NCI-H2081 (cell line): ENCODE measurements at places on chromosomes 13 and 19.

DNA sequence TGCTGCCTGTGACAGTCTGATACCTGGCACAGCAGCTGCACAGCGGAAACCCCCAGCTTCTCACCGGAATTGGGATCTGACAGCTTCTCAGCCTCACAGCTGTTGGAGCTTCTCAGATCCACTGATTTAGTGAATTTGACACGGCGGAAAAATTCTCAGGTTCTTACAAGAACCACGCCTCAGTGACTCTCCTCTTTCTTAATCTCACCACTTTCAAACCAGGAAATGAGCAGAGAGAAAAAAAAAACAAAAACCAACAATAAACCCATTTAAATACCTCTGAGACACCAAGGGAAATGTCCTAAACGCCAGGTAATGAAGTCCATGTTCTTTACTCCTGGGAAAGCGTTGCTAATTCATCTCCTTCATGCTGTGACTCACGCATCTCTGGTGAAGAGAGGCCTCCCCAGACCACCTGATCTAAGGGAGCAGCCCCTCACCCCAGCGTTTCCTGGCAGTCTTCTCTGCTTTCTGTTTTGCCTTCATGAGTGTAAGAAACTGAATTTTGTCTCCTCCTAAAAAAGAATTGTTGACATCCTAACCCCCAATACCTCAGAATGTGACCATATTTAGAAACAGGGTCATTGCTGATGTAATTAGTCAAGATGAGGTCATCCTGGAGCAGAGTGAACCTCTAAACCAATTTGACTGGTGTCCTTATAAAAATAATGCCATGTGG, 15.9 kb upstream of the IZUMO2 start:
- DNase-seq = no peak

GRCh38 chr19:19540064-19540714, 2.1 kb downstream of the CILP2 start:
- DNase-seq = no peak

GRCh38 chr13:63299866-63300394, 1884.3 kb upstream of the PCDH20 start:
- DNase-seq = no peak

DNA sequence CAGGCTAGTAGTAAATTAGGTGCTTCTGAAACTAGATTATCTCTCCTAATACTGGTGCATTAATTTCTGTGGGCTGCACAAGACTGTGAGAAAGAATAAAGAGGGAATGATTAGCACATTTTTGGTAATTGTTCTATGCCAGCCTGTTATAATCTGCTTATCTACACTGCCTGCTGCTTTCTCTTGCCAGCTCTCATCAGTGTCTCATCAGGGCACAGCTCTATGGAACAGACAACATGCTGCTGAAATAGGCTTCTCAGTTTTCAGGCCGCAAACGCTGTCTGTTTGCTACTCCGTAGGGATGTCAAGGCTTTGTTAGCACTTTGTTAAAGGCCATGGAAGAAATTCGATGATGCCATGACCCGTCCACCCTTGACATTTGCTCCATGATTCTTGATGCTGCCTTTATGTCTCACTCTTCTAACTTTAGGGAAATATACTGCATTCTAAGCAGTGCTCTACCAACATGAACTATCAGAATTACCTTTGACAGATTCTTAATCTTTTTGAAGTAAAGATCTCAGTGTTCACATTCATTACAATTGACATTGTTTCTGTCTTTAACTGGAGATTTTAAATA, 84.0 kb upstream of the PRR20A start:
- no peak for DNase-seq

GRCh38 chr13:48561466-48562235, 28.8 kb upstream of the RCBTB2 start:
- DNase-seq = no peak

DNA sequence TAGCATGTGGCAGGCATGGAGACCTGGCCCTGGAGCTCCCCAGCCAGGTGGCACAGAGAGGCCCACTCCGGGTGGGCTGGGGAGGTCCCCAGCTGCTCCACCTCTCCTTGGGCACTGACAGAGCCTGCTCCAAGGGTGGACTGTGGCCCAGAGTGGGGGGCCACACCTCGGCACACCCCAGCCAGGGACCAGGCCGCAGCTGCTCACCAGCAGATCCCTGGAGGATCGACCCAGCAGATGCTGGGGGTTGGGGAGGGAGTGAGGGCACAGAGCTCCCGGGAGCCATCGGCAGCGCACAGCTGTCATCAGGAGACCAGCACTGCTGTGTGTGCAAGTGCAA, 72.0 kb upstream of the KCTD15 start:
- no peak for DNase-seq

- no peak for DNase-seq
Measured at GRCh38 chr19:31185261-31185660, 164.0 kb downstream of the TSHZ3 start.

- DNase-seq = no peak
Measured at GRCh38 chr13:79427883-79428282, 21.8 kb upstream of the RBM26 start.

GRCh38 chr13:50687545-50687944, 155.9 kb downstream of the DLEU7 start:
- DNase-seq = no peak

GRCh38 chr13:29925457-29926097, 75.2 kb upstream of the UBL3 start:
- DNase-seq = peak; percentile 51

DNA sequence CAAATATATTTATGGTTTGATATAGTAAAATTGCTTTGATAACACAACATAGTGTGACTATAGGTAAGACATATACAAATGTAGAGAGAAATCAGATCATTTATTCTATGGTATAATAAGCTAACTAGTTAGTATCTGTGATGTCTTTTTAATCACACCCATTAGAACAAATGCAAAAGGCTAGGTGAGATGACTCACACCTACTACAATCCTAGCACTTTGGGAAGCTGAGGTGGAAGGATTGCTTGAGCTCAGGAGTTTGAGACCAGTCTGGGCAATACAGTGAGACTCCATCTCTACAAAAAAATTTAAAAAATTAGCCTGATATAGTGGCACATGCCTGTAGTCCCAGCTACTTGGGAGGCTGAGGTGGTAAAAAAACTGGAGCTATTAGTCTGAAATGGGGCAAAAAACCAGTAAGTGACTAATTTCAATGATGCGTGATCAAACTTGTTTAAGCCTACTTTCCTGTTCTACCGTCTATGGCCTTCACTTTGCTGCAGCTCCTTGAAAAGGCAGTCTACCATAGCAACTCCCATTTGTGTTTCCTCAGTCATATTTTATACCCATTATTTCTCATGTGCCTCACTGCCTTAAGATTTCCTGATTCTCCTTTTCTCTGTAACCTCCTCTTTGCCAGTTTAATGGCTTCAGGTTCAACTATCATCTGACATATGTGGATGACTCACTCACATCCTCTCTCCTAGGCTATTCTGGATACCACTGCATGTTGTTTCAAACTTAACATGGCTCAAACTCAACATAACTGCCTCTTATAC, 12.5 kb downstream of the ALG5 start:
- DNase-seq = no peak

DNA sequence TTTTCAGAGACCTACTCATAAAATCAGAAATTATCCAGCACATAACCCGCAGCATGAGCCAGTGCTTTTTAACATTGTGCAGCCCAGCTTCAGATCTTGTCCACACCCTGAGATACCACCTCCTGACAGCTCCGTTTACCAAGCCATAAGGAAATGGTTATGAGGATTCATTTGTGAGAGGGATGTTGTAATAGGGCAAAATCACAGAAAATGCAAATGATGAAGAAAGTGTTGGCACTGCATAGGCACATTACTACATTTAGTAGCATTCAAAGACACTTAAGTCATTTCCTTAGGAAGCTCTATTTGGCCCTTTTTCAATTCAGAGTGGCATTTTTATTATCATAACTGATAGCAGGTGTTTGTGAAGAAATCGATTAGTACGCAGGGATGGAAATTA, 277.5 kb downstream of the DNAJC15 start:
- peak; percentile 13 for DNase-seq

- peak; percentile 42 for DNase-seq
Measured at GRCh38 chr19:33063356-33063752, 1.3 kb downstream of the RHPN2 start.

GRCh38 chr19:2557093-2557440, 81.1 kb downstream of the GADD45B start:
- no peak for DNase-seq

DNA sequence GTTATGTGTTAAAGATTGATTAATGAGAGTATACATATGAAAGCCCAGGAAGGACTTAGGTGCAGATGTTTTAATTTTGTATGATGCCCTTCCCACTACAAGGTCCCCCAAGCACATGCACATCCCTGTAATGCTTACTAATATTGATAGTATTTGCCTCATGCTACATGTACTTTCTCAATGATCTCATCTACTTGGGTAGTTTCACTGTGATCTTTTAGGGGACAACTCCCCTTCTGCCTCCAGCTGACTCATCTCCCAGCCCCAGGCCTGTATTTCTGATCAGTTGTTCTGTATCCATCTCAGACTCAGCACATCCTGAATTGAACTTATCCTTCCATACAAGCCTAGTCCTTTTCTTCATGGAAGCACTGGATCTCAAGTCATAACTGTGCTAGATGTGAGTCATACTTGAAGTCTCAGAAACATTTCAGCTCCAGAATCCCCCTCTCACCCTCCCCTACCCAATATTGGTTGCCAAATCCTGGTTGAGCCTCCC, 49.4 kb upstream of the INTS6 start:
- no peak for DNase-seq

DNA sequence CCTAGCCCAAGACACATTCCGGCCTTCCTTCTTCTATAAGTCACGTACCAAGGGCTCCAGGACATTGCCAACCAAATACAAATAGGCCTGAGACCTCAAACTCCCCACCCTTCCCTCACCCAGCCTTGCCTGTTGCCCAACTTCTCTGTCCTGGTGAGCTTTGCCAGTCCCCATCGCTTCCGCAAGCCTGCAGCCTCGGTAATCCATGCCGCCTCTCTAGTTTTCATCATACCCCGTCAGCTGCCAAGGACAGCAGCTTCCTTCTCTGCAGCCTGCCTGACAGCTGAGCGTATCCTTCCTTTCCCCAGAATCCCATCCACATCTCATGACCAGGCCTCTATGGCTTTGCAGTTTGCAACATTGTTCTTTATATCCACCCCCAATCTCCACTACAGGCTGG, 36.6 kb upstream of the POMP start:
- no peak for DNase-seq

DNA sequence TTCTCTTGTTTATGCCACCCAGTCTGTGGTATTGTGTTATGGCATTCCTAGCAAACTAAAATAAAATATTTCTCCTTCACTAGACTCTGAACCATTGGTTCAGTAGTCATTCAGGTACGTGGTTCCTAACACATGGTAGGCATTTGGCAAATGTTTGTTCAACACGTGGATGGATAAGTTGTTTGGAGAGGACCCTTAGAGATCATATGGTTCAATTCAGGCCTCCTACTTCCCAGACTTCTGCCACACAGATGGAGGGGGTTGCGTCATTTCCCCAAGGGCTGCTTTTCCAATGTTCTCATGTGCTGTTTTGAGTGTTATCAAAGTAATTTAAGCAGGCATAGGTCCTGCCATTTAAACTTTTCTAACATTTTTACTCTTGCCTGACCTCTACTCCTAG, 6.7 kb downstream of the CXCL17 start:
- no peak for DNase-seq

GRCh38 chr19:46736531-46737297, 9.1 kb upstream of the FKRP start:
- DNase-seq = no peak

GRCh38 chr19:15621801-15622200, 6.8 kb downstream of the CYP4F8 start:
- DNase-seq = no peak

GRCh38 chr19:15337202-15337601, 4.9 kb upstream of the BRD4 start:
- no peak for DNase-seq

DNA sequence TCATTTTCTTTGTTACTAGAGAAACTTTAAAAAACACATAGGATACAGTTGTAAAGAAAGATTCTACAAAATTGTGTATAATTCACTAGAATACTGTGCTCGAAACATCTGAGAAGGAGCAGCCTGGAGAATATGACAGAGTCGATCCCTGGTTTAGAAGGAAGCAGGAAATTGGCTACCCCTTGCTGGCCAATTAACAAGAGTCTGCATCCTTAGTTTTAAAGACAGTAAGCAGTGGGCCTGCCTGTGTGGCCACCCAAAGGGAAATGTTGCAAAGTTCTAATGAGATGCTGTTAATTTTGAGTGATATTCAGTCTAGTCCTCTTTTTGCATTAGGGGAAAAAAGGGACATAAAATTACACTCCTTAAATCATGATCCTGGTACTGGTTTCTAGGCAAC, 988.6 kb downstream of the PCDH17 start:
- no peak for DNase-seq

GRCh38 chr13:20873348-20873747, 29.2 kb downstream of the XPO4 start:
- no peak for DNase-seq

- no peak for DNase-seq
Measured at GRCh38 chr13:97946951-97947588, 6.4 kb upstream of the IPO5 start.

- no peak for DNase-seq
Measured at GRCh38 chr19:38691938-38692457, 44.5 kb downstream of the ACTN4 start.

GRCh38 chr13:95136638-95137037, 164.6 kb downstream of the ABCC4 start:
- DNase-seq = no peak

GRCh38 chr13:21723807-21724505, 53.1 kb downstream of the FGF9 start:
- no peak for DNase-seq

- peak; percentile 65 for DNase-seq
Measured at GRCh38 chr19:662207-662961, 630 bp downstream of the RNF126 start.

DNA sequence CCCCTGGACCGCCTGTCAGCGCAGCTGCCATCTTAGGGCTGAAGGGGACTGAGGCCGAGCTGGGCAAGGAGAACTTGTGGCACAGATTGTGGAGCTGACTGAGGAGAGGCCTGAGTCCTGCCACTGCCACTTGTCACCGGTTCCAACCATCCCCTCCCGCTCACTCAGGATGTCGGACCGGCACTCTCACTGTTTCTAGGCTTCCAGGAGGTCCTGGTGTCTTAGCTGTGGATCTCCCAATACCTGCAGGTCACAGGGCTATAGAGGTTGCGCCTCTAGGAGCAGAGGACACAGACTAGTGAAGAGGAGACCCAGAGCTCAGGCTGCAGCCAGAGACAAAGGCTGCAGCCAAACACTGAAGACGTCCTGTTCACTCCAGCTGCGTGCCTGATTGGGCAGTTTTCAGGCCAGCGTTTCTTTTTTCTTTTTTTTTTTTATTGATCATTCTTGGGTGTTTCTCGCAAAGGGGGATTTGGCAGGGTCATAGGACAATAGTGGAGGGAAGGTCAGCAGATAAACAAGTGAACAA, 15.3 kb upstream of the ZNF486 start:
- no peak for DNase-seq
